ENCODE measurements at places on chromosomes 5 and 9. TPM values are rescaled to one million over a fixed set of nuclear protein-coding genes. Genes with fewer than 3 reads are reported as not detected.

Gene IL31RA
- not detected for total RNA-seq

Gene CRHBP
- not detected for total RNA-seq

DNA sequence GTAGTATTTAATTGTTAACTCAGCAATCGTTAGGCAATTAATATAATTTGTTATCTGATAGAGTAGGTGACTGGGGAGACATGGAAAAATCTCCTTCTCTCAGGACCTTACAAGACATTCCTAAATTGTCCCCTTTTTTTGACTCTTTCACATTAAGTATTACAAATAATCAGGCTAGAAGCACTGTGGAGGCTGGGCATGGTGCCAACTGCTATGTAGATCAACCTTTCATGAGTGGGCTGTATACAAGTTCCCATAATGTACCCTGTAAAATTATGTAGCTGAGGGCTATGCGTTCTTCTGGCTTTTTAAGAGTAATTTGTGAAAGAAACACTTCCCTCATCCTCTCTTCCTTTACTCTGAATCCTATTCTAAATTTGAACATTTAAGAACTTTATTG, 140.2 kb downstream of the NFIB start:
- DNase-seq = no peak

DNA sequence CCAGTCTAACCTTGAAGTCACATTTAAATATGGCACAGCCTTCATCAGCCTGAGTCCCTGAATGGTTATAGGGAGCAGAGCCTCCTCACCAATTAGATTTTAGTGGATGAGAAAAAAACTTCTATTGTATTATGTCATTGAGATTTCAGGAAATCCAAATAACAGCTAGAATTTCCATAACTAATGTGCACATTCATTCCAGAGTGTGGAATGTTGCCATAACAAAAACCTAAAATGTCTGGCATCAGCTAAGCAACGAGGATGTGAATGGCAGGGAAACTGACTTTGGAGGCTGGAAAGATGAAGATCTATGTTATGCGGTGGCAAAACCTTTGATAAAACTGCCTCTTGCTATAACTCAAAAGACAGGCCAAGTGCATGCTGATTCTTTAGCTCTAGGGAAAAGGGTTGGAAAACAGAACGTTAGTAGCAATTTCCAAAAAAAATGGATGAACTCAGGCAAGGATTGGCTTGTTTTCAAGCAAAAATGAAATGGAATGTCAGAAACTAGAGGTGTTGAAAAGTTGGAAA, 91.3 kb upstream of the NFIB start:
- no peak for DNase-seq

Gene ARAP3
- 7.2 TPM for total RNA-seq

- DNase-seq = no peak
Observed at GRCh38 chr9:99199938-99200539, 21.7 kb downstream of the ALG2 start.

DNA sequence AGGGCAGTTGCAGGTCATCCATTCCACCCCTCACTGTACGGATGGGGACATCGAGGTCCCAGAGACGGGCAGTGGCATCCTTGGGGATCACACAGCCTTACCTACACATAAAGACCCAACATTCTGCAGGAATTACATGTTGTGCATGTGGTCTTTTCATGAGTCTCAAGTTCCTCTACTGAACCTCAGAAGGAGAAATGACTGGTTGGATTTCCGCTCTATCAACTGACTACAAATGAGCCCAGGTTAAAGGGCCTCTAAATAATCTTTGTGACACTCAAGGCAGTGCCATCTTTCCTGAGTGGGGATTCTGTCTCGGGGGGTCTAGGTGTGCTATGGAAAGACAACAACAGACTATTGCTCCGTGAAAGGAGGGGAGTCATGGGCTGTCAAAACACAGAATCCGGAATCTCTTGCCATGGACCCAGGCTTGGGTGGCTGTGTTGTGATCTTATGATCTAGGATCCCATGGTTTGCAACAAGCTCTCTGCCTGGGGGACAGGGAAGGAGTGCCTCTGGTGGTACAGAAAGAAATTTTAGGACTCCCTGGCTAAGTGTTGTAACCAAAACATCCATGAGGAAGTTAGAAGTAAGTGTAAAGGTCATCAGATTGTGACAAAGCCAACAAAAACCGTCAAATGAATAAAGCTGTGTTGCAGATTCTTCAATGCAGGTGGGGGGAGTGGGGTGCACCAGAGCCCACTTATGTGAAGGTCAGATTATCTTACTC, 1.9 kb upstream of the SLC31A2 start:
- DNase-seq = no peak

- peak; percentile 80 for DNase-seq
Observed at GRCh38 chr5:177111720-177112394, 21.7 kb upstream of the NSD1 start.

Gene AHRR
- 26.3 TPM for total RNA-seq

Gene STX17
- 33.3 TPM for total RNA-seq

GRCh38 chr5:81506378-81506777, 112.4 kb upstream of the ACOT12 start:
- DNase-seq = no peak

GRCh38 chr5:95723632-95724369, 7.3 kb upstream of the RHOBTB3 start:
- no peak for DNase-seq

GRCh38 chr5:168408561-168409305, 77.5 kb upstream of the RARS1 start:
- DNase-seq = no peak

- no peak for DNase-seq
Observed at GRCh38 chr5:100898504-100899346, 4.4 kb downstream of the ST8SIA4 start.

DNA sequence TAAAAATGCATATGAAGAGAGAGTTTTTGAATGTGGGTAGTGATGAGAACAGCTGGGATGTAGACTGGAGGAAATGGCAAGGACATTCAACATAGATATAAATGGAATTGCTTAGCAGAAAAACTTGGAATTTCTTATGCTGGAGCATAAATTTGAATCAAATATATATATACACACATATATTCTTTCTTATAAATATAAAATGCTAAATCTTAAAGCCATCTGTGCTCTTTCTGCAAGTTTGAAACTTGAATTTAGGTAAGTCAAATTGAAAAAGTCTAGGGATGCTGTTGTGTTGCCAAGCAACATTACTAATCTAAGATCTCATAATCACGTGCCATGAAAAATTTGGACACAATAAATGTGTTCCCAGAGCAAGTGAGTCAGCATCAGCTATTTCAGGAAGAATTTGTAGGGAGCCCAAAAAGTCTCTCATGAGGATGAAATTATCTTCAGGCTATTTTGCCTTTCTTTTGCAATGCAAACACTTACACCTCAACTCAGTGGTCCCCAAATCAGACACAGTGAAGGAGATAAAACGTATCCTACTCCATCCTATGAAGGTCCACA, 58.4 kb upstream of the ALDH1A1 start:
- no peak for DNase-seq

DNA sequence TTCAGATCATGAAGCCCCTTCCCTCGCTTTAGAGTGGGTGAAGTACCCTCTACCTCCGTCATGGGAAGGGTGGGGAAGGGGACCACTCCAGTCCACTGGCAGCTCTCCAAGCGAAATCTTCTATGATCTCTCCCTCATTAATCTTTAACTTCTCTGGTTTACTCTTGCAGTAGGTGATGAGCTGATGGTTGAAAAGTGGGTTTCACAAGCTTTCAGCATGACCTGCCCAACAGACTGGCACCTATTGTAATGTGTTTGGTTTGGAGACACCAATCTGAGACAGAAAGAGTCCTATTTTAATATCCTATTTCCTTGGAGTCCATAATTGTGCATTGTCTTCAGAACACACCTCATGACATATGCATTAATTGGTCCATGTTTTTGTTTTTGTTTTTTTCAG, 70.8 kb upstream of the TGFBR1 start:
- no peak for DNase-seq

DNA sequence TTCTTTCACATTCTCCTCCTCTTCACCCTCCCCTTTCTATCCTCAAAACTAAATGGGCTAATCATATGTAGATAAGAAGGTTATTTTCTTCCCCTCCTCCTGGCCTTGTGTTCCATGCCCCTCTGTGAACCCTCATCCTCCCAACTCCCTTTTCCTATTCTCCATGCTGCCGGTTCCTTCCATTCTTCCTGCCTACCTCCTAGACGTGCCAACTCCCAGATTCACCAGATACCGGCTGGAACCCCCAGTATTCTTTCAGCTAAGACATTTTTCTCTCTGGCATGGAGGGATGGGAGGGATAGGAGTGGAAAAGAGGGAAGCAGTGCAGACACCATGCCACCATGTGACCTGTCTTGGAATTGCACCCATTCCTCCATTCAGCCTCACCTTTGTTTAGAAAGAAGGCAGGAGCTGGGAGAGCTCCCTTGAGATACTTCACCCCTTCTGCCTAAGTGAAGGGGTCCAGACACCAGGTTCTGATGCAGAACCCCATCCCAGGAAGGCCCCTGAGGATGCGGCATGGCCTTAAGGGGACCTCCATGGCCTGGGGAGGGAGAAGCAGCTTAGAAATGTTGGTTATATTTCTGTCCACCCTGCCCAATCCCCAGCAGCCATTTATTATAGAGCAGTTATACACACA, 4.8 kb downstream of the DNAJB5 start:
- DNase-seq = no peak

Gene RAI14
- 2.3 TPM for total RNA-seq

- no peak for DNase-seq
Observed at GRCh38 chr5:126497506-126497905, 74.3 kb downstream of the GRAMD2B start.

DNA sequence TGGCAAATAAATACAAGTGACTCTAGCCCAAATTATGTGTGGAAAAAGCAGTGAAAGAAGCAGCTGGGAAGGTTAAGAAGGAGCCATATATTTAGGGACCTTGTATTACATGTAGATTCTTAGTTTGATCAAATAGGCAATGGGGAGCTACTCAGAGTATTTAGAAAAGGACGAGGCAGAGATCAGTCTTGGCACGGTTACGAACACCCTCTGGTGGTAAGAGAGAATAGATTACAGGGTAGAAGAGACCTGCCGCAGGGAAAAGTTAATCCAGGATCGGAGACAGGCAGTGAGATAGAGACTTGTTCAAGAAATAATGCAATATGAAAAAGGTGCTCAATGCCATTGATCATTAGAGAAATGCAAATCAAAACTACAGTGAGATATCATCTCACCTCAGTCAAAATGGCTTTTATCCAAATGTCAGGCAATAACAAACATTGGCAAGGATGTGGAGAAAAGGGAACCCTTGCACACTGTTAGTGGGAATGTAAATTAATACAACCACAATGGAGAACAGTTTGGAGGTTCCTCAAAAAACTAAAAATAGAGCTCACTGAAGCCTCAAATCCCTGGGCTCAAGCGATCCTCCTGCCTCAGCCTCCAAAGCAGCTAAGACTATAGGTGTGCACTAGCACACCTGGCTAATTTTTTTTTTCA, 12.0 kb downstream of the INIP start:
- DNase-seq = no peak

Gene GRPEL2
- 31.1 TPM for total RNA-seq
